ENCODE measurements at places on chromosomes 12 and 14. TPM values are rescaled to one million over a fixed set of nuclear protein-coding genes. Genes with fewer than 3 reads are reported as not detected.

PPFIA2 gene
- 4.7 TPM for total RNA-seq

OTX2 gene
- total RNA-seq, result not detected

PLEKHD1 gene
- not detected for total RNA-seq

KCNJ8 gene
- total RNA-seq, result 19.4 TPM

NTN4 gene
- total RNA-seq, result 51.9 TPM

ADGRD1 gene
- total RNA-seq, result under 0.01 TPM

TAS2R20 gene
- 5.5 TPM for total RNA-seq

BMAL2 gene
- total RNA-seq, result 21.6 TPM

TOMM20L gene
- not detected for total RNA-seq

ALDH1L2 gene
- 23.3 TPM for total RNA-seq

ZNF605 gene
- total RNA-seq, result 14.2 TPM

WNT1 gene
- total RNA-seq, result not detected

Measured in fibroblast of villous mesenchyme (primary cell).